ENCODE measurements at places on chromosomes 1 and 21.

DNA sequence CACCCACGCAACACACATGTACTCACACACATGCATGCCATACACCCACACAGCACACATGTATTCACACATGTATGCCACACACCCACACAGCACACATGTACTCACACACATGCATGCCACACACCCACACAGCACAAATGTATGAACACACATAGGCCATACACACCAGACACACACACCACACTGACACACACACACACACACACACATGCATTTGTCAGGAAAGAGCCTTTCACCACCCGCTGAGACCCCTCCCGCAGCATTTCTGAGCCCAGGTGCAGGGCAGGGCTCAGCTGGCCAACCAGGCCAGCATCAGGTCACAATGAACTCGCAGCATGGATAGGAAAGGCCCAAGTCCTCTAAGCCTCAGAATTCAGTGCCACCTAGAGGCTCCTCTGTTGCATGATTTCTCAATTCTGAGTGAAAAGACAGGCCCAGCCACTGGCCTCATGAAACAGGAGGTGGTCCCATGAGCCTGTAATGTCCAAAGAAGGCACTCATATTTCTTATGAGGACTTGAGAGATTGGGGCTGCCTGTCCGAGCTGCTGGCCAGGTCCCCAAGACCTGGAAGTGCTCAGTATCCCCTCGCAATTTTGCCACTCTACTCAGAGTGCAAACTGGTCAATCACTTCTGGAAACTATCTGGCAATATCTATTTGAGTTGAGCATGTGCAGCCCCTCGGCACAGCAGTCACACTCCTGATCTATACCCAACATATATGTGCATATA lies 57.3 kb downstream of the PSMG1 start:
- no peak overlapping the region for H3K4me3 ChIP-seq
- no peak overlapping the region for H3K27ac ChIP-seq
- H3K36me3 ChIP-seq: no peaks in the 10 kb centered on the region
- H3K4me1 ChIP-seq: peaks cover 7% of the 10 kb centered on the region

DNA sequence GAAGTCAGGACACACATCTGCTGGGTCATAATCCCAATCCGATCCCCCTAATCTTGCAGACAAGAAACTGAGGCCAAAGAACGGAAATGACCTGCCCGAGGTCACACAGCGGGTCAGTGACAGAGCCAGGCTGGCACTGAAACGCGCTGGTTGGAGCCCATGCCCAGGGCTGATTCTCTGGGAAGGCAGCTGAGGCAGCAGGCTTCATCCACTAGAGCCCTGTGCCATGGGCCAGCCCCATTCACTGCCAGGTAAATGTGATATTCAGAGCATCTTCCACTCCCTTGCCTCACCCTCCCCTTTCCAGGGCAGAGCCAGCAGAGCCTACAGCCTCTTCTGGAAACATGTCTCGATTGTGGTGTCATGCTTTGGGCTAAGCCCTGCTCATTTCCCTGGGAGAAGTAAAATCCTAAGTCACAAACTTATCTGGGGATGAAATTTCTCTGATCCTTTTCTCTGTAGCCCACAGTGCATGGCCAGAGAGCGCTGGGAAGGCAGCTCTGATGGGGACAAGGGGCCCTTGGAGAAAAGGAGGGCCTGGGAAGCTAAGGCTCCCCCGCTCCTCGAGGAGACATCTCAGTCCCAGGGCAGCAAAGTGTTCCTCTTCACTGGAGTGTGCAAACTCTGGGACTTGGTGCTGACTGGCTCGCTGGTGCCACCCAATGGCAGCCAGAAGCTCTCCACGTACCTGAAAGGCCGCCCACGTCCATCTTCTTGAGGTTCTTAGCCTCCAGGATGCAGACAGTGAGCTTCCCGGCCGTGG lies 110.4 kb downstream of the SYT2 start:
- DNase-seq: peak; percentile 83
- no peaks in the 10 kb centered on the region for H3K27me3 ChIP-seq
- H3K4me3 ChIP-seq: no peak overlapping the region
- H3K4me1 ChIP-seq: no peaks in the 10 kb centered on the region
- H3K27ac ChIP-seq: no peak overlapping the region

GRCh38 chr1:18290740-18291412 lies 183.3 kb downstream of the IGSF21 start:
- DNase-seq: peak; percentile 15
- H3K4me3 ChIP-seq: no peak overlapping the region
- peaks cover 28% of the 10 kb centered on the region for H3K27me3 ChIP-seq
- H3K36me3 ChIP-seq: no peaks in the 10 kb centered on the region
- H3K27ac ChIP-seq: no peak overlapping the region

DNA sequence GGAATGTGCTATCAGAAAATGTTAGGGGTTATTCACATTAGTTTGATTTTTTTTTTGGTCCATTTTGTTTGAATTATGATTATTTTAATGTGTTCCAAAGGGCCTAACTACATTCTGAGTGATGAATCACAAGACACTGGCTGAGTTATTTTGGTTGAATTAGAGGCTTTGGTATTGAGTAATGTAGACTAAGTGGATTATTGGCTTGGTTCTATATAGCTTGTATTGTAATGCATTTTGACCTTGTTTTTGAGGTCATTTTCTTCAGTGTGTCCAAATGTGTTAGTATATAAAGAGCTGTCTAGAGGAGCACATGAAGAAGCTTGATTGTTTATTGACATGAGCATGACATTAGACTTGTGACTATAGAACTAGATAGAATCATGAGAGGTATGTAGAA lies 3.4 kb downstream of the ZNF326 start:
- H3K36me3 ChIP-seq: no peaks in the 10 kb centered on the region
- peaks cover 33% of the 10 kb centered on the region for H3K4me1 ChIP-seq

DNA sequence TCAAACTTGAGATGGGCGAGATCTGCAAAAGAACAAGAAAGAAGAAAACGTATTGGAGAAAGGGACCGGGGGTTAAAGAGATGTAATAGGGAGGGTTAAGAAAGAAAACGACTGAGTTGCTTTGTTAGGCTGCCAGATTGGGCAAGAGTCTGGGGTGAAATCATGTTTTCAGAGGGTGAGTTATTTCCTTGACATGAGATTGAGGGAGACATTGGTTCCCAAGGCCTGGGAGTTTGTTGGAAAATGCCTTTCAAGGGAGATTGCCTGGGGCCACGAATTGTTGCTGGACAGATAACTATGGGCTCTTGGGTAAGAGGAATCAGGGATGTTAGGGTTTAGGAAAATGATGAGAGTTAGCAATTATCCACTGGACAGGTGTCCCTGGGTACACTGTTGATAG lies 776 bp upstream of the CADM3 start:
- H3K36me3 ChIP-seq: no peaks in the 10 kb centered on the region
- H3K27ac ChIP-seq: no peak overlapping the region
- no peak for DNase-seq

- H3K4me1 ChIP-seq: no peaks in the 10 kb centered on the region
- H3K4me3 ChIP-seq: no peak overlapping the region
- no peaks in the 10 kb centered on the region for H3K27me3 ChIP-seq
- H3K36me3 ChIP-seq: no peaks in the 10 kb centered on the region
Observed at GRCh38 chr1:46575778-46576177, 24.3 kb upstream of the KNCN start.
